ENCODE measurements at places on chromosomes 16 and 17.

GRCh38 chr16:87824016-87824990, 45.0 kb downstream of the SLC7A5 start:
- DNase-seq = no peak

- no peak for DNase-seq
Observed at GRCh38 chr16:51473091-51473490, 322.0 kb upstream of the SALL1 start.

DNA sequence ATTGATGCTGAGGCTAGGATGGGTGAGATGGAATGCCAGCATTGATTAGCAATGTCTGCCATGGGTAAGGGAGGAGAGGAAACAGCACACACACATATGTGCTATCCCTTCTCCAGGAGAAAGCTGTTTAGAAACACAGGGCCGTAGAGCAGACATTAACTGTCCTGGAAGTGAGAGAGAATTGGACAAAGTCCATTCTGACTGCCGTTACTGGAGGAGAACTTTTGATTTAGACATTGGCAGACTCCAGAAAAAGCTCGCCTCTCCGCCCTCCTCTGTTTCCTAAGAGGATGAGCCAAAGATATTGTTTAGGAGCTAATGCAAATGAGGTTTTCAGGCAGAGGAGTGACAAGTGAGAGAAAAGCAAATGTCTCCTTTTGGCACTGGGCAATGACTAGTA, 237.0 kb downstream of the HAPSTR1 start:
- DNase-seq = no peak

GRCh38 chr16:72815348-72816318, 232.3 kb downstream of the ZFHX3 start:
- no peak for DNase-seq

DNA sequence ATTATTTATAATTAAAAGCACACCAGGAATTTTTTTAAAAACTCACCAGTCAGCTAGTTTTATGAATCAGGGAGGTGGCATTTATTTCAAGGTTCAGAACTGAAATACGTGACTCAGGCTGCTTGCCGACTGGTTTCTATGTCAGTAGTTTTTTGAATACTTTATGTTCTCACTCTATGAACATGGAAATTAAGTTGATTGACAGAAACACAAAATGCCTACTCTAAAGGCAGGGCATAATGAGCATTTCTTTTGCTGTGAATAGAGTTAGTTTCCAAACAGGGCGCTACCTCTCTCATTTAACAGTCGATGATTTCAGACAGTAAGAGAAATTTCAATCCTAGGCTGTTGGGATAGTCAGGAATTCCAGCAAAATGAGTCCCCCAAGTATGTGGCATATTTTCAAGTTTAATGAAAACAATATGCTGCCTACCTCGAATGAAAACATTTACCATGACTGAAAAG, 6.7 kb downstream of the HS3ST3B1 start:
- DNase-seq = peak; percentile 86

DNA sequence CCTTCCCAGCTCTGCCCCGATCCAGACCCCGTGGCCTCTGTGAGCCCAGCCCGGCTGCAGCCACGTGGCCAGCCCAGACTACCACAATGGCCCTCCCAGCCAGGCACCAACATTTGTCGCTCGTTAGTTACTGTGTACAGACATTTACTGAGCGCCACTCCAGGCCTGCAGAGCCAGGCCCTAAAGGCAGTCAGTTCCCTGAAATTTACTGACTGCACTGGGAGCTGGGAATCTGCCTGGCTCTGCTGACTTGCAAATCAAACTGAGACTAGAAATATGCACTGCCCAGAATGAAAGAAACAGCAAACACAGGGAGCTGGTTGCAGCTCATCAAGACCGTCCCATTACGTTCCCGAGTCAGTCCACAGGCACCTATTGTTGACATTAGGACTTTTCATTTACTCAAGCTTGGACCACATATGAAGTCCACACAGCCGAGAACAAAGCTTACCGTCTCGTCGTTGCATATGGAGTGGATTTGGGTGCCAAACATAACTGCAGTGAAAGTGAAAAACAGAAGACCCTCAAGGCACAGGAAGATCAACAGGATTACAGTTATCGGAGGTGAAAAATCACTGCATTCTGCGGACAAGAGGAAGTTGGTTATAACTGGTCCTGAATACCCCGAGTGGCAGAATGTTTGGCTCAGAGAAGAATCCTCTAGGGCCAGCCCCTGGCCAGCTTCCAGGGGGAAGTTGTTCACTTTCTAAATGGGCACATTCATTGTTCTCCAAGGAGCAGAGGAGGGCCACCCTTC, 34.5 kb downstream of the ZDHHC7 start:
- DNase-seq = peak; percentile 25

DNA sequence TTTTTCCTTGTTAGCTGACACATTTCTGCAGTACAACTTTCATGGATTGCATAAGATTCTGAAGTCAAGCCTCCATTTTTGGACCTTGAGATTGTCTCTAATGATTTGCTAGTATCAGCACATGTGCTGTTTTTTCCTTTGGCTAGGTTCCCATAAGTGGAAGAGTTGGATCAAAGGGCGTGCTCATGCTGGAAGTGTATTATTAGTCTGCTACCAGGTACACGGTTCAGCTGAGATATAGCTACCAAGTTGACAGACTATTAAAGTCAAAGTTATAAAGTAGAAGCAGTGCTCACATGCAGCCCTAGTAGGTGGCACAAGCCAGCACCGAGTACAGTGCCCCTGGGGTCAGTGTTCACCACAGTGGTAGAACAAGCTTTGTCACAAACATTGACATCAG, 3.2 kb downstream of the FAHD1 start:
- no peak for DNase-seq

DNA sequence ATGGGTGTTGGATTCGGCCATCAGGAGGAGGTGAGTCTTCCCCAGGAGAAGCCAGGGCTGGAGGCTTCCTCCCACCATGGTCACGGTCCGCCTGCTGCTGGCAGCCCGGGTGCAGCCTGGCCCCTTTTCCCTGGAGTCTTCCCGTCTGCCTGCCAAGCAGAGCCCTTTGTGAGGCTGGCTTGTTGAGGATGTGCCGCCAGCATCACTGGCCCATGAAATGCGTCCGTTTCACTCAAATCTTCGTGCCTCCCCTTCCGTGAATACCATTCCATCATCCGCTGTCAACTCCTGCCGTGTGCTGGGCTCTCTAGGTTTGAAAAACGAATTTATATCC, 9.6 kb downstream of the VPS4A start:
- no peak for DNase-seq

- DNase-seq = no peak
Observed at GRCh38 chr17:248337-249235, 67.1 kb upstream of the DOC2B start.

DNA sequence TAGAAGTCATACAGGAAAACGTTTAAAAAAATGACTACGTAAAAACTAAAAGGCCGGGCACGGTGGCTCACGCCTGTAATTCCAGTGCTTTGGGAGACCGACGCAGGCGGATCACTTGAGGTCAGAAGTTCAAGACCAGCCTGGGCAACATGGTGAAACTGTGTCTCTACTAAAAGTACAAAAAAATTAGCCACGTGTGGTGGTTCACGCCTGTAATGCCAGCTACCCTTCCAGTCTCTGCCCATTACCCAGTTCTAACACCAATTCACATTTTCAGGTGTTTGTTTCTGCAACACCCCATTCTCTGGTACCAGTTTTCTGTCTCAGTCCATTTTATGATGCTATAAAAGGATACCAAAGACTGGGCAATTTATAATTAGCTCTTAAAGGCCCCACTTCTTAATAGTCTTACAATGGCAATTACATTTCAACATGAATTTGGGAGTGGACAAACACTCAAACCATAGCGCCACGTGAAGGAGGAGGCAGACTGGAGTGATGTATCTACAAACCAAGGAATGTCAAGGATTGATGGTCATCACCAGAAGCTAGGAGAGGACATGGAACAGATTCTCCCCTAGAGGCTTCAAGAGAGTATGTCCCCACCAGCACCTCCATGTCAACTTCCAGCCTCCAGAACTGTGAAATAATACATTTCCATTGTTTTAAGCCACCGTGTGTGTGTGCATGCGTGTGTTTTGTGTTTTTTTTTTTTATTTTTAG, 791 bp upstream of the C17orf75 start:
- DNase-seq = no peak

DNA sequence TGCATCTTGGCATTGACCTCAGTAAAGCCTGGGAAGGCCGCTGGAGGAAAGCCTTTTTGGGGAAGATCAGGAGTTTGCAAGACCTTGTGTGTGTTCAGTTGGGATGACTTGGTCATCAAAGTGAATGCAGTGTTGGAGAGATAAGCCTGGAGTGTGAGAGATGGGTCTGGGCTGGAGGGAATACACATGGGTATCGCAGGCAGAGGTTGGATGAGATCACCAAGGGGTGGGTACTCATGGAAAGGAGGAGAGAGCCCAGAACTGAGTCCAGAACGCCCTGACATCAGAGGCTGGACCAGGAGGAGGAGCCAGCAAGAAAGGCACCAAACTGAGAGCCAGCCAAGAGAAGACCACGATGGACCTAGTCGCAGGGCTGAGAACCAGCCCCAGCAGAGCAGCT, 35.2 kb downstream of the SDK2 start:
- no peak for DNase-seq

GRCh38 chr16:83949724-83950001, 3.4 kb upstream of the OSGIN1 start:
- no peak for DNase-seq

GRCh38 chr17:79490530-79490929, 120.3 kb downstream of the RBFOX3 start:
- DNase-seq = no peak

- DNase-seq = peak; percentile 71
Observed at GRCh38 chr17:7354262-7354843, 603 bp upstream of the TMEM95 start.

DNA sequence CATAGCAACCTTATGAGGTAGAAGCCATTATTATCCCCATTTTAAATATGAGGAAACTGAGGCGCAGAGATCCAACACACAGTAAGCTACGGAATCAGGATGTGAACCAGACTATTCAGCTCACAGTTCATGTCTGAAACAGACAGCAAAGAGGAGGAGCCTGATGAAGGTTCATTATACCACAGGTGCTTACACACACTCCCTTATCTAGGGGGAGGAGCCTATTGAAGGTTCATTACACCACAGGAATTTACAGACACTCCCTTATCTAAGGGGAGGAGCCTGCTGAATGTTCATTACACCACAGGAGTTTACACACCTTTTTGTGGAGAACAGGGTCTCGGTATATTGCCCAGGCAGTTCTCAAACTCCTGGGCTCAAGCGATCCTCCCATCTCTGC, 21.9 kb downstream of the C16orf95 start:
- DNase-seq = no peak

- DNase-seq = peak; percentile 52
Observed at GRCh38 chr16:49592546-49593423, 219.2 kb downstream of the C16orf78 start.

All from cardiac fibroblast (primary cell).